Stimulated activated CD4-positive, alpha-beta T cell treated with anti-CD3 and anti-CD28 coated beads, Interleukin-1b, Interleukin-23, amount 100 ng/mL, for 24 hours (primary cell): ENCODE measurements at places on chromosomes 7 and 10.

DNA sequence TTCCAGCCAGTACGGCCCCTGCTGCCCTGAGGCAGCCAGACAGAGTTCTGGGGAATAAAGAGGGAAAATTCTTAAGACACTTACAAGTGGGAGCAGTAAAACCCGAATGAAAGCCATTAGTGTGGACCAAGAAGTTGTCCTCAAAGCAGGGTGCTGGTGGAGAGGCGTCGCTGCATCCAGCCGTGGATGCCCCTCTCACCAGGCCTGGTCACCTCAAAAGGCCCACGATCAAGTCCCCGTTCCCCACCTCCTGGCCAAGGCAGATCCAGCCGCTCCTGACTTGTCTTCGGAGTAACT lies 656 bp downstream of the VSTM4 start:
- DNase-seq, result no peak

GRCh38 chr7:101848208-101848951 lies 31.0 kb downstream of the CUX1 start:
- no peak for DNase-seq

DNA sequence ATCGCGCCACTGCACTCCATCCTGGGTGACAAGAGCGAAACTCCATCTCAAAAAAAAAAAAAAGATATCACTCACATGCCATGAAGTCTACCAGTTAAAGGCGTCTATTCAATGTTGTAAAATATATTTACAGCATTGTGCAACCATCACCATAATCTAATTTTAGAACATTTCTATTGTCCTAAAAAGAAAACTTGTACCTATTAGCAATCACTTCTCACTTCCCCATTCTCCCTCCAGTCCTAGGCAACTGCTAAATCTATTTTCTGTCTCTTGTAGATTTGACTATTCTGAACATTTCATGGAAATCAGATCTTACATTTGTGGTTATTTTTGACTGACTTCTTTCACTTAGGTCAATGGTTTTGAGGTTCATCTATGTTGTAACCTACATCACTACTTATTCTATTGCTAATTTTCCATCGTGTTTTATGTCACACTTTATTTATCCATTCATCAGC lies 25.2 kb upstream of the OTUD1 start:
- DNase-seq, result no peak

DNA sequence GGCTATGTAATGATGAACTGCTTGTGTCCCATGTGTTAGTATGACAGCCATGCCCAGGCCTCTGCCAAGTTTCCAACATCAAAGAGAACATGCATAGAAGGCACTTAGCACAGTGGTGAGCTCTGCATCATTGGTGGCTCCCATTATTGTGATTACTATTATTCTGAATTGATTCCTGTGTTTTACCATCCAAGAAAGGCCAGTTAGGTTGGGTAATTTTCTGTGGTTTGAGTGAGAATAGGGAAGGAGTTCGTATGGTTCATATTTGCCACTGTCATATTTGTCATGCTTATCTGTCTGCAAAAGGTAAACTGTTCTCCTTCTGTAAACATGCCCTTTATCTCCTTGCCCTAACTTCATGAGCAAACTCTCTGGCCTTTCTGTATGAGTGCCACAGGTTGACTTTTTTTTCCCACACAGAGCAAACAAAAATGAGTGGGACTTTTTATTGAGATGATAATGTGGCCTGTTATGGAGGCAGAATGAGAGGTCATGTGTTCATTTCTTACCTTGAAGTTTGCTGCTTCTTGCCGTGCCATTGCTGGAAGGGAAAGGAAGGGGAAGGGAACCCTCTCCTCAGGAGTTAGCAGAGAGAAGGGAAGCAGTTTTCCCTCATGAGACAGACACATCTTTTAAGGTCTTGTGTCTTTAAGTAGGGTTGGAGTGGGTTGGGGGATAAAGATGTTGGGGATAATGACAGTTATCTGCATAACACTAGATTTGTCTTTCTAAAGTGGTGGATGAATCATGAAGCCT lies 301.9 kb downstream of the LRMDA start:
- DNase-seq, result no peak

GRCh38 chr7:13770305-13770704 lies 219.2 kb downstream of the ETV1 start:
- DNase-seq, result no peak

DNA sequence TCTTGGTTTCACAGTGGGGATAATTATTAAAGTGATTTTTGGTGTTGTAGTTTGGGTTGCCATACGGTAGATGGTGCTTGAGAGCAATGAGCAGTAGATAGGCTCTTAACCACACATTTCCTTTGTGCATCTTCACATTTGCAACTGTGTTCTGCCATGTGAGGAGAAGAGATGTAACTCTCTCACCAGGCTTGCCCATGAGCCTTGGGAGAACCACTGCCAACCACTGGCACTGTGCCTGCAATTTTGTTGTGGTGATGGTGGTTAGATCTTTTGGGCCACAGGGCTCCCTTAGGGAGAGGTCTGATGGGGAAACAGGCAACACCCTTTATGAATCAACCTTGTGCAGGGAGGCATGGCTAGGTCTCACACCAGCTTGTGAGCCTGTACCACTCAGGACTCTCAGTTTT lies 204.3 kb downstream of the CCDC7 start:
- DNase-seq, result no peak

DNA sequence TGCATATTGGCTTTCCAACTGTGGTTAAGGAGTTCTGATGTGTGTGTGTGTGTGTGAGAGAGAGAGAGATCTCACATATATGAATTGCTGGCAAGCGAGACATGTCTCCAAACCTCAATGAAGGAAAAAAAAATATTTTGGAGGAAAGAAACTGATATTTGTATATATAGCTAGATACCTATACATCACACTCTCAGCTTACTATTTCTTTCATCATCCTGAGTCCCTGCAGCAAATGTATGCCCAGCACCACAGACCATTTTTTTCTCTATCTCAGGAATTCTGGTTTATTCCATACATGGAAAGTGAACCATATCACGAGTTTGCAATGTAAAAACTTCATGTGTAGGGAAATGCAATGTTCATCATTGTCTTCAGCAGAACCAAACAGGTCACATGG lies 68.9 kb downstream of the MTERF1 start:
- no peak for DNase-seq
